Stimulated activated CD8-positive, alpha-beta memory T cell treated with anti-CD3 and anti-CD28 coated beads, Interleukin-4, amount 100 ng/mL, for 4 hours (primary cell): ENCODE measurements at places on chromosomes 4 and X.

GRCh38 chr4:108391701-108392455, 223.1 kb upstream of the LEF1 start:
- no peak for DNase-seq

GRCh38 chr4:182133033-182133432, 110.2 kb upstream of the TENM3 start:
- no peak for DNase-seq

GRCh38 chrX:68669094-68669860, 21.8 kb downstream of the STARD8 start:
- DNase-seq: no peak

GRCh38 chrX:137565921-137566745, at the start of gene ZIC3:
TSS of gene ZIC3 (plus strand) at chrX:137566127. CDS start at chrX:137566692, 565 bp downstream.
- DNase-seq: no peak

- no peak for DNase-seq
Measured at GRCh38 chr4:74088396-74088795, 10.6 kb downstream of the CXCL2 start.

GRCh38 chr4:22870847-22871449, 178.2 kb downstream of the GBA3 start:
- no peak for DNase-seq

DNA sequence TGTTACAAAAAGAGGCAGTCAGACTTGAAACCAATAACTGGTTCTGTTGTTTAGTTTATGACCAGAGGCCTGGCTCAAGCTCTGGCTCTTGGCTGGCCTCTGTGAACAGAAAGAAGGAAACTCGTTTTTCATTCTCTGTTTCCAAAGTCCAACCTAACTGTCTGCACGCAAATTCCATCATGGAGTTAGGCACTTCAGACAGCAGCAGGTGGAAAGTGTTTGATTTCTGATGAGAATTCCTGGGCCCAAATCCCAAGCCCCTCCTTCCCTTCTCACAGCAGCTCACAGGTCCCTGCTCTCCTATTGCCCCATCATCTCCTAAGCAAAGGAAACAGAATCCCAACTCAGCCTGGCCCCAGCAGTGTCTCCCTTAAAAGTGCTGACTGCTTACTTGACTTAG, 42.8 kb upstream of the FGF16 start:
- DNase-seq: no peak

DNA sequence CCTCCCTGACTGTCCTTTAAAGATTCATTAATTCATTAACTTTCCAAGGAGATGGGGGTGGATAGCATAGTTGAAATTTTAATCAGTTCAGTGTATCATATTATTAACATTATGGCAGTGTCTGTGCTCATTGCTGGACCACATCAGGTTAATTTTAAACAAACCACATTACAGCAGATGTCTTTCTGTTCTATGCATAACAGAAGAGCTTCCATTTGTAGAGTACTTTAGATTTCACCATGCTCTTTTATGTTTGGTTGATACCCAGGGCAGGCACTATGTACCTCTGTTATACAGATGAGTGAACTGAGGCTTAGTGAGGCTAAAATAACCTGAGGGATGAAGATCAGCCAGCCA, 41.1 kb downstream of the AFF2 start:
- no peak for DNase-seq

DNA sequence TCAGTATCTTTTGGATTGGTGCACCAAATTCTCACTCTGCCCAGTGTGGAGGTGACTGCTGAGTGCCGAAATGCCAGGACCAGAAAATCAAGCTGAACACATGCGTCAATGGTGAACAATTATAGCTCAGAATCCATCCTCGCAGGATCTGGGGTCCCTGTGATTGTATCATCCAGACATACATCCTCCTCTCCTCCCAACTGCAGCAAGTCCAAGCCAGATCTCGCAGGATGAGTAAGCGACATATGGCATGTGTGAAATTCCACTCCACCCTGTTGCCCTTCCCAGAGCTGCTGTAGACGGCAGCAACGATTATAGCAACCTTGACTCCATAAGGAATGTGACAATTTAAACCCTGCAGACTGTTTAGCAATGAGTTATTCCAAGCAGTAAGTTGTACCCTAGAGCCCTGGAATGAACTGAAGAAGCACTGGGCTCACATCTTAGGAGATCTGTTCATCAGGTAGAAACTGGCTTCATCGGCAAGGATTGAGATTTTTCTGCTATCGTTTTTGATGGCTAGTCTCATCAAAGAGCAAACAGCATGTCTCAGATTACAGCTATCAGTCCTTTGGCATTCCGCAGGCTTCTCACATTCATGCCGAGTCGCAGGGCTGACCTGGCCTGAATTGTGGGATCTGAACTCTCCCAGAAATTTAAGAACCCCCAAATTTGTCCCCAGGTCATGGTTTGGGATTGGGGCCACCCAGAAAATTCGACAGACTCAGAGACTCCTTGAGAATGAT, 35.5 kb upstream of the SORBS2 start:
- no peak for DNase-seq

DNA sequence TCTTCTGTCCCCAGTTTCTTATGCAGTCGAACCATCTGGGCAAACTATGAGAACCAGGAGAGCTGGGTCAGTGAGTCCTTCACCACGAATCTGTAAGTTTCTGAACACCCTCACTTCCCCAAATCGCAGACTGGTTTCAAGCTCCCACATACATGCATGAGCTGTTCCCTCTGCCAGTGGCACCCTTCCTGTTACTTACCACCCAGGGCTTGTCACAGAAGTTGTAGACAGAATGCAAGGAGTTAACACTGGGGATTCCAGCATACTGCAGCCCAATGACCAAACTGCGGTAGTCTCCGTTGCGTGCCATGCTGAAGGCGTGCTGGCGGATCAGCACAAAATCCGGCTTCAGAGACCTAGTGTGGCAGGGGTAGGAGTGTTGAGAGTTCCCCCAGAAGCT, 14.6 kb downstream of the SYN1 start:
- no peak for DNase-seq

DNA sequence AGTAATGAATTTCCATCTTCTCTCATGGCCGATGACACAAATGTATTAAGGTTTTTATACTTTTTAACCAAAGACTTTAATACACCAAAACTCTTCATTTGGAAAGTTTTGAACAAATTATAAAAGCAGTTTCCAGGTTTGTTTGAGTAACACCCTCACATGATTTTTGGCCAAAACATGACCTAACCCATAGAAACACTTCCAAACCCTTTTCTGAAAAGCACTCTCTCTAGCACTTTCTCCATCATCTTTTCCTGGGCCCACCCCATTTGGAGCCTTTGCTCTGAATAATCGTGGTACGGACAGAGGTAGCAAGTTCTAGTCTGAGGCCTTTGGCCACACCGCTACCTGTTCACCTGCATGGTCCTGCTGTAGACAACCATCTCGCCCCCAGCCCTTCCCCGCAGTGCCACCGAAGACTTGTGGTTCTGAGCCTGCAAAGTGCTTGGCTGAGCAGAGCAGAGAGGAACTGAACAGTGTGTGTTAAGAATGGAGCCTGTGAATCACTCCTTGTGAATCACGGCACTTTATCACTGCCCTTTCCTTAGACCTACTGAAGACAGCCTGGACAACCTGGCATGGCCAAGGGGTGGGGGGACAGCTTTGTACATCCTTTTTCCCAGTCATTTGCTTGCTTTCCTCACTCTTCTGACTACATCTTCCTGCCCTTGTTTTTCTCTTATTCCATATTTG, 181.8 kb downstream of the PTTG2 start:
- no peak for DNase-seq

- DNase-seq: no peak
Measured at GRCh38 chr4:534101-534575, 35.1 kb downstream of the PIGG start.

DNA sequence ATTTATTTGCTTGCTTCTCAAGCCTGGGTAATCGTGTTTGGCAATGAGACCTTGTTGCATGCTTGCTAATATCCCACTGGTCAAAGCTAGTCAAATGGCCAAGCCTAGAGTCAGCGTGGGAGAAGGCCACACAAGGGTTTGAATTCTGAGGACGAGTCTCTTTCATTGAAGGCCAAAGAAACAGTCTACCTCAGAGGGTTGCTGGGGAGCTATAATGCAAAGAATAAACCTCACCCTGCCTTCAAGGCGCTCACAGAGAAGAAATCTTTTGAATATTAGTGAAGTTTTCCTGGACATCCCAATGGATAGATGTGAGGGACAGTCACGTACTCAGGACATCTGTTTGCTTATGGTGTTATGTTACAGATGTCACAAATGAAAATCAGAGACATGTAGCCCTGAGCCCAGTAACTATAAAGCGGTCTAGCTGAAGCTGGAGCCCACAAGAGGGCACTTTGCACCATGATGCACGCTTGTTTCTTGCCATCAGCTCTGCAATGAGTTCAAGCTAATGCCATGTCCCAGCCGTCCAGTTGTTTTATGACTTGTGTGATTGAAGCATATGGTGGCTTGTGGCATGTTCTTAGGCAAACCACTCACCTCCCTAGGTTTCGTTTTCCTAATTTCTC, 1.1 kb upstream of the TLR3 start:
- DNase-seq: no peak

- no peak for DNase-seq
Measured at GRCh38 chr4:162506253-162506652, 342.5 kb upstream of the FSTL5 start.

DNA sequence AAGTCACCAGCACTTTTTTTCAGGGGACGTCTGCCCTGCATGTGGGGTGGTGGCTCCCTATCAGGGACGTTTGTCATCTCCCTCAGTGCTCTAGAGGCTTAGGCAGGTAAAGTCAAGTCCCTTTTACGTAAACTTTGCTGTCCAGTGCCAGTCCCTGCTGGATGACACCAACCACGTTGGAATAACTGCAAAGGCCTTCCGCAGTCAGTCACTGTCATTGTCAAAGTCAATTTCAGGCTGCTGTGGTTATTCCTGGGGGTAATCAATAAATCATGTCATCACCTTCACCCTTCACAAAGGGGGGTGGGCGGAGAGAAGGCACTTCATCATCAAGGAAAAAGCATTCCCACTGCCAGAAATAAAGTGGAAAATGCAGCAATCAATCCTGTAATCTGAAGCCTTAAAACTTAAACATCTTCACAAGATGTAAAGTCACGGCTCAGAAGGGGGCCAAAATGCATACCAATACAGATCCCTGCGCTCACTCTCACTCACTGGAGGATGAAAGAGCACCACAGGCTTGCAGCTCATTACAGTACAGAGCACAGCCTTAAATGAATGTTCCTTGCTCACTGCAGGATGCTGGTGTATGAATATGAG, 56.2 kb downstream of the CLDN22 start:
- DNase-seq: no peak

- no peak for DNase-seq
Measured at GRCh38 chrX:16958356-16958755, 11.9 kb downstream of the REPS2 start.

DNA sequence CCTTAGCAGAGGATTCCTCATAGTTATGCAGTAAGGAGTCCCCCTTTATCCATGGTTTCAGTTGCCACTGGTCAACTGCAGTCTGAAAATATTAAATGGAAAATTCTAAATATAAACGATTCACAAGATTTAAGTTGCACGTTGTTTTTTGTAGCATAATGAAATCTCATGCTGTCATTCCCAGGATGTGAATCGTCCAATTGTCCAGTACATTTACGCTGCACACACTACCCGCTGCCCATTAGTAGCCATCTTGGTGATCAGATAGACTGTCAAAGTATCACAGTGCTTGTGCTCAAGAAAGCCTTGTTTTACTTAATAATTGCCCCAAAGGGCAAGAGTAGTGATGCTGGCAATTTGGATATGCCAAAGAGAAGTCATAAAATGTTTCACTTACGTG, 434.8 kb downstream of the MAPK10 start:
- DNase-seq: no peak

- no peak for DNase-seq
Measured at GRCh38 chr4:66606215-66606614, 935.9 kb upstream of the EPHA5 start.

DNA sequence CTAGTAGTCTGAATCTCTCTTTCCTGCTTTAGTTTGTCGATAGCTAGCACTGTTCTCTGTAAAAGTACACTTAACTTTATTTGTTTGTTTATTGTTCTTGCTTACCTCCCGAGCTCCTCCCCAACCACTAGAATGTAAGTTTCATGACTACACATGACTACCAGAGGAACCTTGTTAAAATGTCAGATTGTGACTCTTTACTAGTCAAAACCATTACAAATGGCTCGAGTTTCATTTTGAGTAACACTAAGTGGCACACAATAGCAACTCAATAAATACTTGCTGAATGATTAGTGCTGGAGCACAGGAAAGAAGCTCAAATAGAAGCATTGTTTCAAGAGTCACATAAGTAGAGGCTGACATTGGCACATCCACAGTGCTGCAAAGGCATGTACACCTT, 116.1 kb downstream of the MAPK10 start:
- DNase-seq: no peak

DNA sequence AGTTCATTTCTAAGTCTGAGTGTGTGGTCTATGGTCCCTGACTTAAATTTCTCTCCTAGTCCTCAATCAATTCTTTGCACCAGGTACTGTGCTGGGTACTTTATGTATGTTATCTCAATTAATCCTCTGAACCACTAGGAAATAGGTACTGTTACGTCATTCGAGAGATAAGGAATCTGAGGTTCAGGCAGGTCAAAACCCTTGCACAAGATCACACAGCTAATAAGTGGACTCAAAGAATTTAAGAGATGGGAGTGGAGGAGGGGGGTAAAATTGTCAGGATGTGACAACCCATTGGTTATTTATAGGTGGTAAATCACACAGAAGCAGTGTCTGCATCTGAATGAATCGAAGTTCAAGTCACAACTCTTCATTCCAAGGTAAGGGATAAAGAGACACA, 169.4 kb downstream of the EFHC2 start:
- DNase-seq: no peak

GRCh38 chr4:7055111-7055989, 12.2 kb downstream of the TADA2B start:
- DNase-seq: no peak

DNA sequence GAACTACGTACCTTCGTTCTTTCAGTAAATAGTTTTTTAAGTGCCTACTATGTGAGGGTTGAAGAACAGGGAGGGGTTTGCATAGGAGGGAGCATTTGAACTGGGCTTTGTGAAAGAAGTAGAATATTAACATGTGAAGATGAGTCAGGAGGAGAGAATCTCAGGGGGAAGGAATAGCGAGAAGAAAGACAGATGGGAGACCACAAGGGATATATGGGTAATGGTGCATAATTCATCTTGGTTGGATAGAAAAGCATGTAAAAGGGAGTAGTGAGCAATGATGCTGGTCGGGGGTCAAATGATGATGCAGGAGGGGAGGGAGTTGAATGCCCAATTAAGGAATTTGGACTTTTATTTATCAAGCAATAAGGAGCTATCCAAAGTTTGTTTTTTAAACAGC, 52.7 kb downstream of the TMEM164 start:
- no peak for DNase-seq

GRCh38 chr4:29900336-29900735, 819.8 kb upstream of the PCDH7 start:
- no peak for DNase-seq
